ENCODE measurements at places on chromosomes 13 and 19.

GRCh38 chr19:23817519-23817918, 58.8 kb upstream of the ZNF681 start:
- DNase-seq: peak; percentile 75

- no peak for DNase-seq
Observed at GRCh38 chr13:59274958-59275727, 888.6 kb downstream of the DIAPH3 start.

DNA sequence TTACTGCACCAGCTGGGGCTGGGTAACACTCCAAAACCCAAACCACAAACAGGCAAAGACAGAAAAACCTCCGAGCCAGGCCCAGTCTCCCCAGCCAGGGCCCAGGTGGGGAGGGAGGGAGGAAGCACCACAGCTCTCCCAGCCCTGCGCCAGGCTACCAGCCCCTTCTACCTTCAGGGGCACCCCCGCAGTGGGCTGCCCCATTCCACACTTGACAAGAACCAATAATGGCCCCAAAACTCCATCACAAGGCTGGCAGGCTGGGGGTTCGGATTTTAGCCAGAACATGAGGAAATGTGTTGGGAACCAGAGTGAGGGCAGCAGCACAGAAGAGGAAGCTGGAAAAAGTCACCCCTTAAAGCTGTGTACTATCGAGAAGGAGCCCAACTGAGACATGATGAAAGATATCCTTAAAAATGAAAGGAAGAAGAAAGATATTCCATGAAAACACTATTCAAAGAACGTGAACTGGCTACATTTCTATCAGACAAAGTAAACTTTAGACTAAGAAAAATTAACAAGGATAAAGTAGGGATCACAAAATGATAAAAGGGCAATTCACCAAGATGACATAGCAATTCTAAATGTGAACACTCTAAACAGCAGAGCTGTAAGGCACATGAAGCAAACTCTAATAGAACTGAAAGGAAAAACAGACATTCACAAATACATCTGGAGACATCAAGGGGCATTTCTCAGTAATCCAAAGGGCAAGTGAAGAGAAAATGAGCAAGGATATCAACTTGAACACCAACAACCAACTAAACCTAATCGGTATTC, 12.9 kb downstream of the TUBGCP3 start:
- no peak for DNase-seq

DNA sequence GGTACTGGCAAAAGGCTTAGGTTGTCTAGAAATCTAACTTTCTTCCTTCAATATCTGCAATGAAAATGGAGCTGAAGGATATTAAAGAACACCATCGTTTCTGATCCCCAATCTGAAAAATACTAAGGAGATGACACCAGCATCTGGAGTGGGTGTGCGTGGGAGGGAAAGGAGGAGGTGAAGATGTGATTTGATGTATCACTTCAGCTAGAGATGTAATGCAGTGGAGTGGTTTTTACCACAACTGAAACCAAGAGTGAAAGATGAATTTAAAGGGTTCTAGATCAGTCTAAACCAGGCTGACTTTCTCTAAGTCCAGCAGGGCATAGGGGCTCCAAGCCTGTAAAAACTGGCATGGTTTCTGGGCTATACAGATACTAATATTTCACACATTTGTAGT, 148.4 kb downstream of the AKAP11 start:
- DNase-seq: no peak

DNA sequence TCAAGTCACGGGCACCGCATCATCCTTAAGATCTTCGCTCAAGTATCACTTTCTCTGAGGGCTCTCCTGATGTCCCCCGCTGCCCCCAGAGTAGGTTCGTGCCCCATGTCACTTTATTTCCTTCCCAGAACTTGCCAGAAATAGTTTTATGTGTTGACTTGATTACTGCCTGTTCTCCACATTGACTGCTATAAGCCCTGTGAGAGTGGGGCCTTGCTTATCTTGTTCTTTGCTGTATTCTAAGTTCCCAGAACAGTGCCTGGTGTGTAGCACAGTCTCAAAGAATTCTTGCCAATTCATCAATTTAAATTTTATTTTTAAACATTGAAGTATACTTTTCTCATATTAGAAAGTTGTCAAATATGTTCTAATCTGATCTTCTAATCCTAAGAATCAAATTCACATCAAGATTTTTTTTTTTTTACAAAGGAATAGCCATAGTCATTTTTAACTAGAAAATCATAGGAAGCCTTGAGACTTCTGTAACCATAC, 32.1 kb upstream of the GPR183 start:
- DNase-seq: no peak

DNA sequence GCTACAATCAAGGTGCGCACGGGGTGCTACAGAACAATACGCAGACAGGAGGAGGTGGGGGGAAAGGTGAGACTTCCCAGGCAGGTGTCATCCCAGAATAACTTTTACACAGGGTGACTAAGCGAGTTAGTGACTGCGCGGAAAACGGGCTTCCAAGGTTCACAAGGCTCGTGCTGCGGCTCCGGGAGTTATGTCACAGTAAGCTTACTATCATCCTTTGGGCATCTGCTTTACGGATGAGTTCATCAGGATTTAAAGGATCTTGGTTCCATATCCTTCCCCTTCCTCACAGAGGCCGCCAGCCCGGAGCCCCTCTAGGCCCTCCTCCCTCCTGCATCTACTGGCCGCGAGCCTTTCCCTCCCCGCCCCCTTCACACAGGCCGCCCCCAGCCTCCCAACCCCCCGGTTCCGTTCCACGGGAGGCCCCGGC, 474 bp upstream of the IFT88 start:
- no peak for DNase-seq

GRCh38 chr13:21069561-21070004, 8.2 kb upstream of the LATS2 start:
- no peak for DNase-seq

- DNase-seq: no peak
Observed at GRCh38 chr13:60230593-60230992, 66.9 kb upstream of the DIAPH3 start.

DNA sequence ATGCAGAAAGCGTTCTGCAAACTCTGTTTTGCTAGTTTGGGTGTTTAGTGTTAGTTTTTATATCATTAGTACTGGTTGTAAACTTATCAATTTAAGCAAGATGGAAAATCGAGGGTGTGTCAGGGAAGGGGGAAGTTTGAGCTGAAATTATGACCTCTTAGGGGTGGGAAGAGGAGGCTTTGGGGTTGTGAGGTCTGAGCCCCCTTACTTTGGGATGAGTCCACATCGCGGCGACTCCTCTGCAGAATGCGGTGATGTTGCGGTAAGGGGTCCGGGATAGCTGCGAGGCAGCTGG, 743 bp upstream of the NDUFS7 start:
- no peak for DNase-seq

DNA sequence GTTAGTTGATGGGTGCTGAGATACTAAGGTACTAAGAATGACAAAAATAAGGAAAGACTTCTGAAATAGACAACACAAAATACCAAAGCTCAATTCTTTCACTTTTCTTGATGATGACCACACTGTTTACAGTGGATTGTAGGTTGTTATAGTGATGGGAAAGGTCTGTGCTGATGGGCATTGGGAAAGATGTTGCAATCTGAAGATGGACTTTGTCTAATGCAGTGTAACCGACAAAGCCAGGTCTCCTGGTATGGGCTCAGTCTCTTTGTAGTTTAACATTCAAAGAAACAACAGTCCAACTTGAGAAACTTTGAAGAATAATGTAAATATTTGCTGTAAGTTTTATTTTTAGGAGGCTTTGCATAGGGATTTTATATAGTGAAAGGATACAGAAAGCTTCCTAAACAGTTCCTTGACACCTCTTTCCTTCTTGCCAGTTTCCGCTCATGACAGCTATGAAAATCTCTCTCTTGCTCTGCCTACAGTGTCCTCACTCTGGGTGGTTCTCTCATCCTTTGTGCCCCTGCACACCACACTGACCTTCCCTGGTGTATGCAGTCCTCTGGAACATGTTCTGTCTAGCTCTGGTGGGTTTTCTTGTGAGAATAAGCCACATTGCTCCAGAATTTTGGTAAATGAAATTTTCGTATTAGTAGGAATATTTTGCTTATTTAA, 172.2 kb downstream of the KCNRG start:
- no peak for DNase-seq

- DNase-seq: no peak
Observed at GRCh38 chr19:20863176-20863575, 59.9 kb upstream of the ZNF85 start.

GRCh38 chr13:34513526-34513925, 428.5 kb upstream of the NBEA start:
- no peak for DNase-seq

DNA sequence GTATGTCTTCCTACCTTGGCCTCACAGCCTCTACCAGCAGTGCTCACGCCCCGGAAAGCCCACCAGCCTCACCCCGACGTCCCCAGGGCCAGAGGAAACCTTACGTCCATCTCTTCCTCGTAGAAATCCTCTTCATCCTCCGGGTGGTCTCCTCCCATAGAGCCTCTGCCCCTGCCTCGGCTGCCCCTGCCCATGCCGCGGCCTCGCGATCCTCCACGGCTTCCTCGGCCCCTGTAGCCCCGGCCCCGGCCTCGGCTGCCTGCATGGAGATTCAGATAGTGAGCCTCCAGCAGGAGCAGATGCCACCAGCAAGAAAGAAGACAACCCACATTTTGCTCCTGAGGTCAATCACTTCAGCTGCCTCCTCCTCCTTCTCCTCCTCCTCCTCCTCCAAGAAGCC, 27.3 kb downstream of the ZC3H4 start:
- no peak for DNase-seq

- DNase-seq: no peak
Observed at GRCh38 chr13:42094516-42095040, 46.1 kb downstream of the DGKH start.

DNA sequence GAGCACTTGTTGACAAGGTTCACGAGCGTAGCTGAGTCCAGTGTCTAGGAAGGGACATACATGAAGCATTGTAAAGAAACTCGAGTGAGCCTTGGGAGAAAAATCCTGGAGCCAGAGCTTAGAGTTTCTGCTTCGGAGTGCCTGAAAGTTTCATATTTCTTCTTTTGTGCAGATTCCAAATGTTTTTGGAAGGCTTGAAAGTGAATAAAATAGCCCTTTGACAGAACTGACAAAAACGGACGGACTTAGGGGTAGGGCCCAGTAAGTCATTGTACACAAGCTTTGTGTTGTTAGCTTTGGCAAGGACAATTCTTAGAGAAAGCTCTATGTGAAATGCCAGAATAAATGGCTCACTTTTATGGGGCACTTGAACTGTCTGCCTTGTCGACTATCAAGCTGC, 2.8 kb downstream of the RNF113B start:
- DNase-seq: no peak

GRCh38 chr19:32750441-32751055, 31.0 kb downstream of the TDRD12 start:
- no peak for DNase-seq

DNA sequence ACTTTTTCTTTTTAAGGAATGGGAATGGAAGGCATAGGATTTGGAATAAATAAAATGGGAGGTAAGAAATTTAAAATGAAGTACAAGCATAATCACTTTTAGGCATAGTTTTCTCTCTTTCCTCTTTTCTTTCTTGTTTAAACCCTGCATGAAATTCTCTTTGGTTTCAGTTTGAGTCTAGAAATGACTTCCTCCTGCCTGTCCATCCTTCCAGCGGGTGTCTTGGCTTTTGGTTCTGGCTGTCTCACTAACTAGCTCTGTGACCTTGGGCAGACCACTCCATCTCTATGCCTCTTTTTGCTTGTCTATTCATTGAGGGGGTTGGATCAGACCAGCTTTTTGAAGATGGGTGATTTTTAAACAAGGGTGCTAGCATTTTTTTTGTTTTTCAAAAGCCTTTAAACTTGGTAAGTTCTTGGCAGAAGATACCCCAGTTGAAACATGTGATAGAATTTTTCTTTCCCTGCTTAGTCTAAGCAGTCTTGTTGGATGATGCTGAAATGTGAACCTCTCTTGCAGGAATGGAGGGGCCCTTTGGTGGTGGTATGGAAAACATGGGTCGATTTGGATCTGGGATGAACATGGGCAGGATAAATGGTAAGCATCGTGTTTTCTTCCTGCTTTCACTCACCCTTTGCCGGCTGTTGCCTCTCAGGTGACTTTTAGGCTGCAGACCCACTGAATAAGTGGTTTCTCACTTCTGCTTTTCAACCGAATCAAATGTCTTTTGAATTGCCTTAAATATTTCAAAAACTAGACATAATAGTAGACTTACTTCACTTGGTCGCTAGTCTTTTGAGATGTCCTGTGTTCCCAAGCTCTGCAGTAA, 28.6 kb downstream of the PRAM1 start:
- no peak for DNase-seq

DNA sequence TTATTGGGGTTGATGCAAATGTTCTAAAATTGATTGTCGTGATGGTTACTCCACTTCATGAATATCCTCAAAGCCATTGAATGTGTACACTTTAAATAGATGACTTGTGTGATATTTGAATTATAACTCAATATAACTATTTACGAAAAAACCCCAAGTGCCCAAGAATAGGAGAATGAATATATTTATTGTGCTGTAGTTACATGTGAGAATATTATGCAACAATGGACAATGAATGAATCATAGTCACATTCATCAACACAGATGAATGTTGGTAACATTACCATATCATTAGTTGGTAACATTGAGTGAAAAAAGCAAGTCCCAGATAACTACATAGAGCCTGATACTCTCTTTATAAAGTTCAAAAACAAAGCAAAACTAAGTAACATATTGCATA, 127.8 kb upstream of the UBL3 start:
- DNase-seq: no peak

GRCh38 chr13:35923347-35923746, 207.8 kb downstream of the DCLK1 start:
- peak; percentile 75 for DNase-seq

- peak; percentile 82 for DNase-seq
Observed at GRCh38 chr13:42047561-42048341, 697 bp upstream of the DGKH start.

DNA sequence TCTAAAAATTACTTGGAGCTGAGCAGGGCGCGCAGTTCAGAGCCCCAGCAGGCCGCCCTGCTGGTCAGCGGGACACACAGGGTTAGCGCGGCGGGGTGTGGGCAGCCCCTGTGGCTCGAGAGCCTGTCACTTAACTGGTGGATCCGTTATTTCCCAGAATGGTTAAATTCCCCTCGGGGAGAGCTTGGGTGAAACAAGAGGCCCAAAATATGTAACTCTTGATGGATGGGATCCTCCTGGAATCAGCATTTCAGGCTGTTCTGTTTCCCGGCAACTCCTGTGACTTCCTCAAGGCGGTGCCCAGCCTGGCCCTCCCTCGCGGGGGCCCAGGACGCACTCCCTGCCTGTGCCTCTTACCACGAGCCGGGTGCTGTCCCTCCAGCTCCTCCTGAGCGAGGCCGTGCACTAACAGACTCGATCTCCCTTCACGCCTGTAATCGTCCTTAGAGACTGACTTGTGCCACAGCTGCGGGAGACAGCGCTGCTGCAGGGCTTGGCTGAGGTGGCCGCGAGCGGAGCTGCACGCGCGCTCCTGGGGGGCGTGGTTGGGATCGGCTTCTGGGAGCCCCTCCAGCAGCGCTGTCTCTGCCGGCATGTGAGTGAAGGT, 9.7 kb downstream of the PTBP1 start:
- peak; percentile 53 for DNase-seq

DNA sequence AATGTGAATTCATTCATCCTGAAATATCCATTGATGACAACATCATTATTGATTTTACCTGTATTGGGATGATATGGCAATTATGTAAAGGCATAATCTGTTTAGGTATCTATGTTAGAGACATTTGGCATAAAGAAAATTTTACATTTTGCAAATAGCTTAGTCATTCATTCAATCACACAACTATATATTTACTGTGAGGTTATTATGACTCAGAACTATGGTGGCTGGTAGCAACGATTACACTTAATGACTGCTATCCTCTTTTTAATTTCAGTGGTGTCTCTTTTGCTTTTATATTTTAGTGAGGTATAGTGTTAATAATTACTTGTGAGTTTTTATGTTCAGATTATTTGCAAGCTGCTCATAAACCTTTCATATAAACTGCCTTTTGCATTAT, 955.9 kb downstream of the SLITRK6 start:
- no peak for DNase-seq

- DNase-seq: peak; percentile 91
Observed at GRCh38 chr19:58519087-58519354, 589 bp downstream of the ZBTB45 start.
